ENCODE measurements at places on chromosomes 1 and 21.

DNA sequence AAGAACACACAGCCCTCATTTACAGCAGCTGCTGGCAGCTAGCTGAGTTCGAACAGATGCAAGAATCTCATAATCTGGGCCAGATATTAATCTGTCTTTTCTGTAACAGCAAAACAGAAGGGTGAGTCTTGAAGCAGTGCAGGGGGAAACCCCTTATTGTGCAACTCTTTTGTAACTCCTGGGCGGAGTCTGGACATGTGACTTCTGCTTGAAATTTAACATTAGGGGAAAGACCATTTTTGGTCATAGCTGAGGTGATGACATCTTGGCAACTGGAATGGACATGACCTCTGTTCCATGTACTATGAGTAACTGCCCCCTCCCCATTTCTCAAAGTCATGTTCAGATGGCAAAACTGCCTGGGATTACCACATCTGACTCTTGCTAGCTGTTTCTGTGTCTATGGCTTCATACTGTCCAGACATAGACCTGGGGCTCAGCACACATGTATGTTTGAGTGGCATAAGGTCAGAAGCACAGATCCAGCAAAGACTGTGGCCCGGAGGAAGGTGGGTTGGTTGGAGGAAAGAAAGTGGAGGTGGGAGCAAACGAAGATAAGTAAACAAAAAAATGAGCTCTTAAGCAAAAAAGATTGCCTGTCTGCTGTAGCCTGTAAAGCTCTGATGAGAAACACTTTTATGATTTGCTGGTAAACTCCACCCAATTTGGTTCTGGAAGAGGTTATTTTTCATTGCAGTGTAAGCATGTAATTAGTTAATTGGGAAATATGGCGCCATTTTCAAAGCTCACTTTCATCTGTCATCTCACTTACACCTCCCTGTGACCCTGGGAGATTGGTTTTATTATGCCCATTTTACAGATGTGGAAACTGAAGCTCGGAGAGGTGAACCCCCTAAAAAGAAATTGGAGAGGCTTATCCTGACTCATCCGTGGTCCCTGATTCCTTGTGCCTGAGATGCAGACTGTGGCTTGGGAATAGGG is 26.1 kb downstream of the ETS2 start:
- DNase-seq = no peak

DNA sequence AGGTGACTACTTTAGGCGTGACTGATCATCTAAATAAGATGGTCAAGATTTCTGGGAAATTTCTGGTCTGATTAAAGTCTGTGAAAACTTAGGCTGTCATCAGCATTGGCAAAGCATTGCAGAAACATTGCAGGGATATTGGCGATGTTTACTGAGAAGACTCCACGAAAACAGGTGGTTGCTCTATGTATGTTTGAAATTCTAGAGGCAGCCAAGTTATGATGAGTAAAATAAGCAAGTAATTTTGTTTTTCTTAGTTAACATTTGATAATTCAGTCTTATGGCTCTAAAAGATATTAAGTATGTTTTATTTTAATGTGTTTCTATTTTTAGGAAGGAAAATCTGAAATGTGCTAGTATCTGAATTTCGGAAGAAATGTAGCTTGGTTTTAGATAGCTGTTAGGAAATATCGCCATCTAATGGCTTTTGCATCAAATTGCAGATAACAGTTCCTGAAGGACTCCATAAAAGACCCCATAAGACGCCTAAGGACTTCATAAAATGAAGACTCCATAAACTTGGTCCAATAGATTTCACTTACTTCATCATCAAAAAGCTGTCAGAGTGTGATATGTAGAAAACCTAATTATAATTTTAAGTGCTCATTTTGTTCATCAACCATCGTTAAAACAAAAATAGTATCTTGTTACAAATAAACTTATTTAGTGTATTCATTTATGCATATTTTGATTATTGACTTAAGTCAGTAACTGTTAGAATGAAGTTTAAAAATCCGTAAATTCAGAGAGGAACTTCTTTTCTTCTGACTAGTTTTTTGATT is 344.6 kb downstream of the RYR2 start:
- no peak for DNase-seq

DNA sequence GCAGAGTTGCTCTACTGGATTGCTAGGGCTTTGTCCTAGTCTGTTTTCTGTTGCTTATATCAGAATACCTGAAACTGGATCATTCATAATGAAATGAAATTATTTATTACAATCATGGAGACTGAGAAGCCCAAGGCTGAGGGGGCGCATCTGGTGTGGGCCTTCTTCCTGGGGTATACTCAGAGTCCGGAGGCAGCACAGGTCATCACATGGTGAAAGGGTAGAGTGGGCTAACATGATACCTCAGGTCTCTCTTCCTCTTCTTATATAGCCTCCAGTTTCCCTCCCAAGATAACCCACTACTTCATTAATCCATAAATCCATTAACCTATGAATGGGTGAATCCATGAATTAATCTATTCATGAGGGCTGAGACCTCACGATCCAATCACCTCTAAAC is 667.6 kb upstream of the NCAM2 start:
- DNase-seq = no peak

GRCh38 chr1:95716097-95716496 is 482.1 kb downstream of the RWDD3 start:
- no peak for DNase-seq

- no peak for DNase-seq
Measured at GRCh38 chr1:201989354-201990128, 7.1 kb downstream of the RNPEP start.

- no peak for DNase-seq
Measured at GRCh38 chr1:167460836-167461235, 57.5 kb downstream of the CD247 start.

DNA sequence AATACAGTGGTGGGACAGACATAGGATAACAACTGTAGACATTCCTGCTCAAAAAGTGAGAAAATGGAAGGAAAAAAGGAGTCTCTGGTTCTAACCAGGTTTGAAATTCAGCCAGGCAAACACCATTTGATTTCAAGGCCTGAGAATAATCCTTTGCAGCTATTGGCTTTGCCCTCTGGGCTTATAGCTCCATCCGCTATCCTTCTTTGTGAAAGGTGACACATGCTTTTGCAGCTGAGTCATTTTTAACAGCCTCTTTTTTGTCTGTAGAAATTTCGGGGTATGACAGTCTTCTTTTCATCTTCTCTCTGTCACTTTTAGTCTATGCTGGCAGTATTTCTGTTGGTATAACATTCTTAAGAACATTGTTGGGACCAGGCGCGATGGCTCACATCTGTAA is 16.2 kb downstream of the SDHC start:
- DNase-seq = no peak

DNA sequence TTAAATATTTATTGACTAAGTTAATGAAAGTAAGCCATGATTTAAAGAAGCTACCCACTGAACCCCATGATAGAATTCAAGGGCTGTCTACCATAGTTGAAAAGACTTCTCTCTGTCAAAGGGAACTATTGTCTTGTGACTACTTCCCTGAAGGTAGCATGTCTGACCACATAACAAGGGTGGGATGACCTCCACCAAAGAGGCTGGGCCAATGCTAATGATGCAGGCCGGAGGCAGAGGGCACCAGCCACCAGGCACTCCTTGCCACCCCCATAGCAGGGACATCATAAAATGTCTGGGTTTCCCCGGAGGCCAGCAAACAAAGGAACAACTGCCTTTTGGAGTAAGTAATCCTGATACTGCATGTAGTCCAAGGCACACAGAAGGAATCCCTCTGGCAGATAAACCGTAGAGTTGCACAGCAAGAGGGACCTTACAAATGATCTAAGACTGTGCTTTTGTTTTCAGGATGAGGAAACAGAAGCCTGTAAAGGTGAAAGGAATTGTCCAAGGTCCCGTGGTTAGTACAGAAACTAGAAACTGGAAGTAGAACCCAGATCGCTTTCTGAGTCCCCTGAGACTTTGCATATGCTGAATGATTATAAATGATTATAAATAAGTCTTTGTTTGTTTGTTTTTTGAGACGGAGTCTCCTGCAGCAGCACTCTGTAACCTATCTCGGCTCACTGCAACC is 33.5 kb upstream of the ITPKB start:
- DNase-seq = no peak

- no peak for DNase-seq
Measured at GRCh38 chr1:159229896-159230295, 25.2 kb downstream of the ACKR1 start.

DNA sequence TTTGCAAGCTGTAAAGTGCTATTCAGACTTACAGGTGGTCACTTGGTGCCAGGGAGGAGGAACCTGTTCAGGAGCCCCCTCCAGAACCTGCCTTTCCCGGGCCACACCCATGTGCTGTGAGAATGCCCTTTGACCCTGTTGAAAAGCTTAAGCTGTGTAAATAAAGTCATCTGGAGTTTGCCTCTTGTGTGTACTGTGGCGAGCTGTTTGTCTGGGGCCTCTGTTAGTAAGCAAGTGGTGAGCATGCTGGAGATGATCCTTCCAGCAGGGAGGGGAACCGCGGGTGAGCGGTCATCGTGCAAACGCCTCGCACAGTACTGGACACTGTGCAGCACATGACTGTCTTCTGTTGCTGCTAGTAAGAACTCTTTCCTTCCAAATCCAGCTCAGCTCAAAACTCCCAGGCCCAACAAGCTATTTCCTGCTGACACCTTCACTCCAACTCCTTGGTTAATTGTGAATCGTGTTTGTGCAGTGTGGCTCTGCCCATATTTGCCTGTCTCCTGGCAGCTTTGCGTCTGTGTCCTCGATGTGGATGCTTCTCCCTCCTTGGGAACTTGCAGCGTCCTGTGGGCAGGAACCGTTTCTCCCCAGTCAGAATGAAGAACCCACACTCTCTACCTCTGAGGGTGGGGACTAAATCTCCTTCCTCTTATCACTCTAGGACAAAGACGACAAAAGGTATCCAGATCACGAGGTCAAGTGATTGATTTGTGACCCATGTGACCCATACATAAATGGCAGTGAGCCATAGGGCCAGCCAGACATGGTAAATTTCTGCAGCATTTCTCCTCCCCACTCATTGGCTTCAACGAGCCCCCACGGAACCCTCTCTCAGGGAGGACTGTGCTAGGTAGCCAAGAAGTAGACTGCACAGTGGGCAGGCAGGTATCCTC is 13.9 kb upstream of the BTG2 start:
- no peak for DNase-seq

GRCh38 chr1:191343816-191344215 is 814.4 kb upstream of the RGS18 start:
- DNase-seq = no peak

- no peak for DNase-seq
Measured at GRCh38 chr1:226691247-226691646, 47.8 kb downstream of the ITPKB start.

DNA sequence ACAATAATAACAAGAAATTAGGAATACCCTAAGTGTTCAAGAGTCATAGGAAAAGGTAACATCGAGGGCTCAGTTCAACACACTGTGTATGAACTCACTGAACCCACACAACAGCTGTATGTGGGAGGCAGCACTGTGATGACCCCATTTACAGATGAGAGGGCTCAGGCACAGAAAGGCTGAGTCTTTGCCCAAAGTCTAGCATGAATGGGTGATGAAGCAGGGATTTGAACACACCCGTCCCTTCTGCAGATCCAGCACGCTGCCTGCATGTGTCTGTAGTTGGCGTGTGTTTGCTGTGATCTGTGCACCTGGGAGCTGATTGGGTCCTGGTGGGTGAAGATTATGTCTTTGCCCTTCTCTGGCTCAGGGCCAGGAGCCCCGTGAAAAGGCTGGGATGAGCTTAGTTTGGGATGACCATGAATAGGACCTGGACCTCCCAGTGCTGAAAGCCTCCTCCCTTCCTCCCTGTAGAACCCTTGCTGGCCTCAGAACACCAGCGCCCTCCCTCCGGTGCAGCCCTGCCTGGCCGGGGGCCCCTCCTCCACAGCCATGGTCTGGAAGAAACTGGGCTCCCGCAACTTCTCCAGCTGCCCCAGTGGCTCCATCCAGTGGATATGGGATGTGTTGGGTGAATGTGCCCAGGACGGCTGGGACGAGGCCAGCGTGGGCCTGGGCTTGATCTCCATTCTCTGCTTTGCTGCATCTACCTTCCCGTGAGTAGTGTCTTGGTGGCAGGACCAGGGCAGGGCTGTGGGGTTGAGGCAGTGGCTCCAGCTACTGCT is 5.2 kb downstream of the SLC66A1 start:
- no peak for DNase-seq

GRCh38 chr1:37043101-37043500 is 8.8 kb upstream of the GRIK3 start:
- DNase-seq = no peak

- DNase-seq = no peak
Measured at GRCh38 chr1:41537788-41538351, 53.4 kb upstream of the EDN2 start.

DNA sequence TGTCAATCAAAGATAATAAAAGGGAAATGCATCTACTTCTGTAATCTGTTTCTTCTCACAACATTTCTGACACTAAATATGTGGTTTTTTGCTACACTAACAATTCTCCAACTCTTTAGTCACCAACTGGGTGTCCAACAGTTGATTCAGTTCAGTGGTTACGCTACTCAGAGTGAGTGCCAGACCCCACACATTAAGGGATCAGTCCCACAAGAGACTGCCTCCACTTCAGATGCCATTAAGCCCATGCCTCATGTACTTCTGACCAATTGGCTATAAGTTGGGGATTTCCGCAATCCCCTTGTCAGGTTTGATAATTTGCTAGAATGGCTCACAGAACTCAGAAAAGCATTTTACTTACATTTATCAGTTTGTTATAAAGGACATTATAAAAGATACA is 28.4 kb downstream of the RNF2 start:
- DNase-seq = no peak

DNA sequence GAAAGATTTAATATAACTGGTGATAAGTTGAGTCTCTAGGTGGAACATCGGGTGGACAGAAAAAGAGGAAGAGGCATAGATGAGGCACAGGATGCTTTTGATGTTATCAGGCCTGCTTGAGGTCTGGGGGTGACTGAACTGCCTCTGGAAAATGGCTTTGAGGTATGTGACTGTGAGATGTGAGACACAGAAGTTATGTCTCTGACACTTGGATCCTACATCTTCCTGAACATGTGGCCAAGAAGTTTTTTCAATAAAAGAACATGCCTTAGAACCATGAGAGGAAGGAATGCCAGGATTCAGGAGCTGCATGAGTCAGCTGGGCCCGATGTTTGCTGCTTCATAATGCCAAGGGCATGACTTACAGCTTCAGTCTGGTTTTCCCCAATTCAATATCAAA is 11.5 kb upstream of the AIM2 start:
- DNase-seq = no peak

DNA sequence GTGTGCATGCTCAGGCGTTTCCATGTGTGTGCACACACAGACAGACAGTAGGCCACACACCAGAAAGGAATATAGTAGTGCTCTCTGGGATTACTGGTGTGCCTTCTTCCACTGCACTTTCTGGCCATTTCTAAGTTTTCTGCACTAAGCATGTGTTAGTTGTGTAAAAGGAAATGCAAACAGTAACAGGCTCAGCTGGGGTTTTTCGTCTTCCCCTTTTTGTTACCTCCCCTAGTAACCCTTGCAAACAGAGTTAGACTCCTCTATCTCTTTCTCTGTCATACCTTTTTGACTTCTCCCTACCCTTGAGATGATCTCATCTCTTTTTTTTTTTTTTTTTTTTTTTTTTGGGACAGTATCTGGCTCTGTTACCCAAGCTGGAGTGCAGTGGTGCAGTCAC is 196.3 kb downstream of the SDCCAG8 start:
- no peak for DNase-seq

GRCh38 chr1:81308191-81308590 is 492.5 kb upstream of the ADGRL2 start:
- DNase-seq = no peak

Measured in activated CD8-positive, alpha-beta memory T cell treated with anti-CD3 and anti-CD28 coated beads for 48 hours (primary cell).